ENCODE measurements at places on chromosomes 4 and X.
A peak's percentile ranks its signal among the peaks of the same experiment; 100 is the strongest.

DNA sequence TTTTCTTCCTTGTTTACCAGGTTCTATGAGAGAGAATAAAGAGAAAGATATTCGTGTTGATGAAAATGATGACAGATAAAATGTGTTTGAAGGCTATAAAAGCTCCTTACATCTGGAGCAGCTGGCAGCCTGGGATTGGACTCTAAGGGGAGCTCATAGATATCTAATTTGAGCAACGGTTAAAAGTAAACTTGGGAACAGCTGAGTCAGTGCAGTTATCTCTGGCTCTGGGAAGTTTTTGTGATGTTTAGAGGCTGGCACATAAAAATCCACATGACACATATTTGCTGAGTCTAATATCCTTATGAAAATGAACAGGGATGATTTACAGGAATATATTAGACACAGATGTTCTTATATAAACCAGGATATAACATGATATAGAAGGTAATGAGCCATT lies 331.8 kb upstream of the TENM3 start:
- no peak for DNase-seq

GRCh38 chr4:6419452-6420028 lies 52.9 kb downstream of the PPP2R2C start:
- no peak for DNase-seq

- no peak for DNase-seq
These were observed 2185.9 kb upstream of the TENM3 start for GRCh38 chr4:180057299-180057721.

DNA sequence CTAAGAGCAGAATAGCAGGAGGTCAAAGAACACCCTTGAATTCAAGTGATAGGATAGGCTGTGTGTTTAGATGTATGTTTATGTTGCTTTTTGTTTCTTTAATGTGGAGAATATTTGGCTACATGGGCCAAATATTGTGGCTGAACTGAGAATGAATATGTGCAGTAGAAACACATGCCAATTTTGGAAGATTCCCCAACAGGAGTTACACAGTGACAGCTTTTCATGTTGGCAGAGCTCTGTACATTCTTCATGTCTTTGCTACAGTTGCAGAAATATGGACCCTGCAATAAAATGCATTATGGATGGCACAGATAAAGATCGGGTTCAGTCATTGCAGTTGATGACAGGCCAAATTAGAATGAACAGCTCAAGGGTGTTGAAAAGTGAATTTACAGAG lies 82.8 kb upstream of the SLC4A4 start:
- DNase-seq: no peak

GRCh38 chrX:42664680-42665079 lies 113.3 kb downstream of the PPP1R2C start:
- DNase-seq: no peak

DNA sequence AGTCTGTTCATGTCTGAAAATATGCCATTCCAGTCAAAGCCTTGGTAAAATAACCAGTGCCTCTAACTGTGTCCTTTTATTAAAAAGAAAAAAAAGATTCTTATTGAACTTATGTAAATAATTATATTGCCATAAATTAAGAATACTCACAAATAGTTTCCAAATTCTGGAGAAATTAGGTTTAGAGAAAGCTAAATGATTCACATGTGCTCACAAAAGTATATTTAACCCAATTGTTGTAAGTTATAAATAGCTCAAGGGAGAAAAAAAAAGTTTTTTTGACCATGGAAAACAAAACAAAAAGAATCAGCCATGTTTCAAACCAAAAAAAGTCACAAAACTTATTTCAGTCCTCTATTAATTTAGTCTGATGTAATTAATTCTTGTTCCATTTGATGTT lies 25.3 kb upstream of the HERC6 start:
- peak; percentile 24 for DNase-seq

- DNase-seq: no peak
These were observed 324.8 kb downstream of the FRMPD4 start for GRCh38 chrX:12463052-12463451.

- no peak for DNase-seq
These were observed 65.4 kb upstream of the ADRA2C start for GRCh38 chr4:3700736-3701135.

GRCh38 chr4:15495621-15496020 lies 25.9 kb downstream of the CC2D2A start:
- DNase-seq: no peak

- no peak for DNase-seq
These were observed 465.8 kb downstream of the NAF1 start for GRCh38 chr4:162700815-162701361.

DNA sequence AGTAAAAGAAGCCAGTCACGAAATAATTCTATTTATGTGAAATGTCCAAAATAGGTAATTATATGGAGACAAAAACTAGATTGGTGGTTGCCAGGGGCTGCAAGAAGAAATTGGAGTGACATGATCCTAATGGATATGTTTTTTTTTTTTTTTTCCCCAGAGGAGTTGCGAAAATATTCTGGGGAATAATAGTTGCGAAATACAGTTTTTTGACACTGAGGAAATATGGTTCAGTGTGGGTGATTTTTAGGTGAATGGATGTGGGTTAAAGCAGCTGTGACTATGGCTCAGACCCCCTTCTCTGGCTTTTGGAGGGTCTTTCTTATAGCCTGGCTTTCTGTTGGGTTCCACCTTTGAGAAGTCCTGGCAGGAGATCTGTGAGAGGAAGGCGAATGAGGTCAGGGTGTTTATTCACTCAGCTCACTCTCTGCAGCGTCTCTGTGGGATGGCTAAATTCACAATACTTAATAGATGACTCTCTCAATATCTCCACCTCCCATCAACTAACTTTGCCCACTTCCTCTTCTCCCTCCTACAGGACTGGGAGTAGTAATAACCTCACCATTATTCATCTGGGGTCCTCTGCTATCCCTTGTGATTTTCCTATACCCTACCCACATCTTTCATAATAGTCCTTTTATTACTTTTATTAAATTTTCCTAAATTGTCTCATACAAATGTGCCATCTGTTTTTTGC lies 15.3 kb upstream of the RAB9B start:
- DNase-seq: no peak

DNA sequence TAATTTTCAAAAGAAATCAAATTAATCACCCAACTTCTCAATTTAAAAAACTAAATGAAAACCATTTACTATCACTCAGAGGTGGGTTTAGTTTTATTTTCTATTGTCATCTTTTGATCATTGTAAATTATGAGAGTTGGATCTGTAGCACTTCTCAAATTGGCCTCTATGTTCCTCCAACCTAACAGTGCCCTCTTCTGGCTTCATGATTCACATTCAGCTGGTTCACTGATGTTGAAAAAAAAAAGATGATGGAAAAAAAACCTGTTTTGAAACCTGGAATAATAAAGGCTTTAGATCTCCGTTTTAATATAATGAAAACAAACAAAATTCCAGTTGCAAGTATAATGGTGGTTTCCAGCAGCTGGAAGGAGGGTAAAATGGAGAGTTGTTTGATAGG lies 2.4 kb upstream of the NBDY start:
- DNase-seq: peak; percentile 54

GRCh38 chr4:37667197-37668100 lies 18.7 kb downstream of the RELL1 start:
- DNase-seq: no peak

DNA sequence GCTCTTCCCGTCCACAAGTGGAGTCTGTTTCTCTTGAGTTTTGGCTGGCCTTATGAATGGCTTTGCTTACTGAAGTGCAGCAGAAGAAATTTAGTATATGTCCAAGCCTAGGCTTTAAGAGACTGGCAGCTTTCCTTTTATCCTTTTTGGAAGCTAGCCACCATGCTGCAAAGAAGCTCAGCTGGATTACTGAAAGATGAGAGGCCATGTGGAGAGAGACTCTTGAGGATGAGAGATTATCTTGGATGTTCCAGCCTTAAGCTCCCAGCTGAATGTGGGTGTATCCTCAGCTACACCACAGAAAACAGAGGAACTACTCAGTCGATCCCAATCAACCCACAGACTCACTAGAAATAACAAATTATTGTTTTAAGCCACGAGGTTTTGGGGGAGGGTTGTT lies 12.5 kb downstream of the CCNG2 start:
- DNase-seq: no peak

- DNase-seq: no peak
These were observed 34.4 kb downstream of the ARHGEF38 start for GRCh38 chr4:105586638-105587328.

GRCh38 chr4:129804461-129804981 lies 708.6 kb downstream of the C4orf33 start:
- DNase-seq: no peak

- no peak for DNase-seq
These were observed 18.0 kb downstream of the HERC6 start for GRCh38 chr4:88396681-88397080.

- no peak for DNase-seq
These were observed 339.0 kb upstream of the BOD1L1 start for GRCh38 chr4:13966231-13967195.

DNA sequence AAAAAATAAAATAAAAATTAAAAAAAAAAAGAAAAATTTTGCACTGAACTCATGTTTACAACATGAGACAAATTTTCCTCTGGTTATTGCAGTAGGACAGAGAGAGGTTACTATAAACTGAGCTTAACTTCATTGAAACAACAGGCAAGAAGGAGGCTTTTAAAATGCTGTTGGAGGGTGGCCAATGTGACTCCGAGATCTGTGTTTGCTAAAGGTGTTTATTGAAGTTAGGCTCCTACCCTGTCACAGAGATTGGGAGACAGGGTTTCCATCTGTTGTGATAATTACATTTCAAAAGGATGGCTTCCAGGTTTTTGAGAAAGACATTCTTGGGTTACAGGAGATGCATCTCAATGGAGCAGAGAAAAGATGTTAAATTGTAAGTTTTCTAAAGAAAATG lies 370.5 kb upstream of the HS3ST1 start:
- no peak for DNase-seq

DNA sequence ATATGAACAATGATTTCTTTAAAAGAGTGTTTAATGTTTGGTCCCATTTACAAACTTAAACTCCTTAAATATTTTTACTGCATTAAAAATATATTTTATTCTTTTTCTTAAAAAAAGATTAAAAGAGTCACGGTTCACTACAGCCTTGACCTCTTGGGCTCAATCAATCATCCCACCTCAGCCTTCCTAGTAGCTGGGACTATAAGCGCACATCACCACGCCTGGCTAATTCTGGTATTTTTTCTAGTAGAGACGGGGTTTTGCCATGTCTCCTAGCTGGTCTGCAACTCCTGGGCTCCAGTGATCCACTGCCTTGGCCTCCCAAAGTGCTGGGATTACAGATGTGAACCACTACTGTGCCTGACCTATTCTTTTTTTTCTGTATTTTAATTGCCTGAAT lies 104.7 kb upstream of the TLR2 start:
- DNase-seq: no peak
